Activated naive CD8-positive, alpha-beta T cell treated with anti-CD3 and anti-CD28 coated beads, Interleukin-2, amount 10 ng/mL, durations not matched to agents 7 days and 5 days (primary cell): ENCODE measurements at places on chromosomes 3 and 15. TPM values are rescaled to one million over a fixed set of nuclear protein-coding genes. Genes with fewer than 3 reads are reported as not detected.

SEMA6D gene
- total RNA-seq: not detected

MOBP gene
- total RNA-seq: not detected

PGBD4 gene
- 4.5 TPM for total RNA-seq

B3GNT5 gene
- 0.79 TPM for total RNA-seq

SNTN gene
- total RNA-seq: not detected

CCR3 gene
- 1.3 TPM for total RNA-seq

TMC3 gene
- not detected for total RNA-seq

DNA sequence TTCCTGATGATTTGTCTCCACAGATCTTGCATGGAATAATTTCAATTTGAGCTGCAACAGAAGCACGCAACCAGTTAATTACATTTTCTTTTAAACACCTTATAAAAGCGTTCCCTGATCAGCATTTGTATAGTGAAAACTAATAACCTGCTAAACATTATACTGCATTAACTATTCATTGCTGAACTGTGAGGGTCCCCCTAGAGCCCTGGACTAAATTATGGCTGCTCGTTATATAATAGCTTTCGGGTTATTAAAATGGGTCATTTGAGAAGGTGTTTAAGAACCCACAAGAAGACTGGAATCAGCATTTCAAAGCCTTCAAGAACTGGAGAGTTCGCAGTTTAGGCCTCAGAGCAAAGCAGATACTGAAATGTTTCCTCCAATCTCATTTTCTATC lies 52.9 kb upstream of the ICE2 start:
- no peak overlapping the region for H3K4me3 ChIP-seq
- H3K36me3 ChIP-seq: peaks cover 27% of the 10 kb centered on the region
- H3K27me3 ChIP-seq: no peaks in the 10 kb centered on the region
- DNase-seq: no peak

DNA sequence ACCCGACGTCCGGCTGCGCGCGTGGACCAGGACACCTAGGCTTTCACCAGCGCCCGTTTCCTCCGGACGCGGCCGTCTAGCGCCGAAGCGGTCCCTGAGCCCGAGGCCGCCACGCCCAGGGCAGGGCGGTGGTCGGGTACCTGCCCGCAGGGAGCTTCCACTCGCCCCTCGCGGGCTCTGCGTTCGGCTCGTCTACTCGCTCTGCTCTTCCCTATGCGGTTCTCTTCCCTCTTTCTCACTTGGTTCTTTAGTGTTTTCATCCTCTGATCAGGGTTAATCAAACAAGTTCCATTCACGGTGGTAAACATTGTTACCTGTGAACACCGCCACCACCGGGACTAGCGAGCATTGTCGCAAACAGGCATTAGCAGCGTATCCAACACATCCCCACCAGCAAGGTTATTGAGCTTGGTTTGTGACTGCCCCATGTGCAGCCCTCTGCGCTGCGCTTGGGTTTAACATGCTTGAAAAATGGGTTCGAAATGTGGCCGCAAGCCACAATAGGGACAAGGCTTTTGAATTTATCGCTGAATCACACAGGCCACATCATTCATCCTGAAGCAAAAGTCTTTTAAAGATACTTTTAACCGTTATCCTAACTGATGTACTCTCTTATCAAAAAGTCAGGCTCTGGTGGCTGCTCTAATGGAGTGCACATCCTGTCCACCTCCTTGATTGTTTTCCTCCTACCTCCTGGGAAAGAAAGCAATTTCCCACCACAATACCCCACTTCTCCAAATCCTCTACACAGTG lies 843 bp upstream of the CD47 start:
- H3K4me3 ChIP-seq: peak overlapping the region; percentile 87
- H3K27ac ChIP-seq: peak overlapping the region; percentile 89
- H3K4me1 ChIP-seq: peaks cover 36% of the 10 kb centered on the region

DNA sequence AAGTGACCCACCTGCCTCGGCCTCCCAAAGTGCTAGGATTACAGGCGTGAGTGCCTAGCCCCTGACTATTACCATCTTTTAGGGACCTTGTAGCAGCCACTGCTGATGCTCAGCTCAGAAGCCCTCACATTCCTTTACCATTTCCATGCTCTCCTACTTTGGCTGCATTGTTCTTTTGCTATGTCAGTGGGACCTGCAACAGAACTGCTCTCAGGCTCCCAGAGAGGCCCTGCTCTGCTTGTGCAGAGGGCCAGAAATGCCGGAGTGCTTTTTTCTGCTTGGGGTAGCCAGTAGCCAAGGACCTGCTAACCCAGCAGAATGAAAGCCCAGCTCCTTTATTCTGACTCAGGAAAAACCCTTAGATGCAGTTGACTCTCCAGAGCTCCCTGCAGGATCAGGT lies 18.3 kb upstream of the PROK2 start:
- no peak for DNase-seq
- H3K36me3 ChIP-seq: no peaks in the 10 kb centered on the region
- no peak overlapping the region for H3K4me3 ChIP-seq
- H3K4me1 ChIP-seq: no peaks in the 10 kb centered on the region
- H3K27ac ChIP-seq: no peak overlapping the region

DNA sequence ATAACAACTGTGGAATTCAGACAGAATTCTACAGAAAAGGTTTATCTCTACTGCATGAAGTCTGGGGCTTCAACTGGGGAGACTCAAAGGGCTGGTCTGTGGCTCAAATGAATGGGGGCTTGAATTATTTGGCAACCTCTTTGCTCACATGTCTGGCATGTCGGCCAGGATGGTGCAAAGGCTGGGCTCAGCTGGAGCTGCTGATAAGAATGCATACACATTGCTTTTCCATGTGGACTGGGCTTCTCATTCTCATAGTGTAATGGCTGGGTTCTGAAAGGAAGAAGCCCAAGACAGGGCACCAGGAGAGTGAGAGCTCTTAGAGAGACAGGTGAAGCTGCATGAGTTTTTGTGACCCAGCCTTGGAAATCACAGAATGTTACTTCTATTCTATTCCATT lies 194.3 kb upstream of the SGO1 start:
- no peaks in the 10 kb centered on the region for H3K4me1 ChIP-seq
- DNase-seq: no peak
- H3K27me3 ChIP-seq: no peaks in the 10 kb centered on the region
- no peak overlapping the region for H3K4me3 ChIP-seq
- no peaks in the 10 kb centered on the region for H3K36me3 ChIP-seq

GRCh38 chr15:69424748-69425413 lies 10.7 kb downstream of the KIF23 start:
- H3K4me1 ChIP-seq: no peaks in the 10 kb centered on the region
- H3K36me3 ChIP-seq: peaks cover 45% of the 10 kb centered on the region
- no peak overlapping the region for H3K4me3 ChIP-seq
- H3K27me3 ChIP-seq: no peaks in the 10 kb centered on the region

- no peak overlapping the region for H3K4me3 ChIP-seq
- peaks cover 88% of the 10 kb centered on the region for H3K27me3 ChIP-seq
- H3K36me3 ChIP-seq: no peaks in the 10 kb centered on the region
- H3K4me1 ChIP-seq: peaks cover 7% of the 10 kb centered on the region
Observed at GRCh38 chr3:137764563-137765309, 621 bp downstream of the SOX14 start.

DNA sequence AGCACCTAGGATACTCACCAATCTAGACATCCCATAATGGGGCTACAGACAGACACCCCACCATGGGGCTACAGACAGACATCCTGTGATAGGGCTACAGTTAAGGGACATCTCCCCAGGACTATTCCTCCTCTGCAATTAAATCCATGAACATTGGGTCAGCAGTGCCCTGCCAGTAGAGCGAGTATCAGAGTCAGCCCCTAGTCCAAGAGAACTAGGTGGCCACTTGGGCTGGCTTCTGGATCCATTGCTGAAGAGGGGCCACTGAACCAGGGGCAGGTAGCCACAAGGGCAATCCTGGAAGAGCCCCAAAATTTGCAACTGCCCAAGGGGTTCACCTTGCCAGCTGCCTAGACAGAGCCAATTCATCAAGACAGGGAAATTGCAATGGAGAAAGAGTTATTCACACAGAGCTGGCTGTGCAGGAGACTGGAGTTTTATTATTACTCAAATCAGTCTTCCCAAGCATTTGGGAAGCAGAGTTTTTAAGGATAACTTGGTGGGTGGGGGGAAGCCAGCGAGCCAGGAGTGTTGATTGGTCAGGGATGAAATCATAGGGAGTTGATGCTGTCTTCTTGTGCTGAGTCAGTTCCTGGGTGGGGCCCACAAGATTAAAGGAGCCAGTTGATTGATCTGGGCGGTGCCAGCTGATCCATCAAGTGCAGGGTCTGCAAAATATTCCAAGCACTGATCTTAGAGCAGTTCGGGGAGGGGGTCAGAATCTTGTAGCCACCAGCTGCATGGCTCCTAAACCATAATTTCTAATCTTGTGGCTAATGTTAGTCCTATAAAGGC lies 170.2 kb upstream of the SMAD3 start:
- peaks cover 19% of the 10 kb centered on the region for H3K27me3 ChIP-seq
- peak overlapping the region; percentile 4 for H3K27ac ChIP-seq
- no peak overlapping the region for H3K4me3 ChIP-seq

- no peaks in the 10 kb centered on the region for H3K36me3 ChIP-seq
- no peak overlapping the region for H3K4me3 ChIP-seq
- peaks cover 6% of the 10 kb centered on the region for H3K4me1 ChIP-seq
Observed at GRCh38 chr15:73681856-73682599, 2.2 kb upstream of the CD276 start.

- DNase-seq: no peak
- no peaks in the 10 kb centered on the region for H3K4me1 ChIP-seq
- H3K27me3 ChIP-seq: peaks cover 13% of the 10 kb centered on the region
Observed at GRCh38 chr3:189978753-189979152, 141.9 kb downstream of the P3H2 start.

- no peaks in the 10 kb centered on the region for H3K27me3 ChIP-seq
- H3K4me1 ChIP-seq: no peaks in the 10 kb centered on the region
- H3K27ac ChIP-seq: no peak overlapping the region
- DNase-seq: no peak
Observed at GRCh38 chr3:161989012-161989411, 492.4 kb downstream of the OTOL1 start.

DNA sequence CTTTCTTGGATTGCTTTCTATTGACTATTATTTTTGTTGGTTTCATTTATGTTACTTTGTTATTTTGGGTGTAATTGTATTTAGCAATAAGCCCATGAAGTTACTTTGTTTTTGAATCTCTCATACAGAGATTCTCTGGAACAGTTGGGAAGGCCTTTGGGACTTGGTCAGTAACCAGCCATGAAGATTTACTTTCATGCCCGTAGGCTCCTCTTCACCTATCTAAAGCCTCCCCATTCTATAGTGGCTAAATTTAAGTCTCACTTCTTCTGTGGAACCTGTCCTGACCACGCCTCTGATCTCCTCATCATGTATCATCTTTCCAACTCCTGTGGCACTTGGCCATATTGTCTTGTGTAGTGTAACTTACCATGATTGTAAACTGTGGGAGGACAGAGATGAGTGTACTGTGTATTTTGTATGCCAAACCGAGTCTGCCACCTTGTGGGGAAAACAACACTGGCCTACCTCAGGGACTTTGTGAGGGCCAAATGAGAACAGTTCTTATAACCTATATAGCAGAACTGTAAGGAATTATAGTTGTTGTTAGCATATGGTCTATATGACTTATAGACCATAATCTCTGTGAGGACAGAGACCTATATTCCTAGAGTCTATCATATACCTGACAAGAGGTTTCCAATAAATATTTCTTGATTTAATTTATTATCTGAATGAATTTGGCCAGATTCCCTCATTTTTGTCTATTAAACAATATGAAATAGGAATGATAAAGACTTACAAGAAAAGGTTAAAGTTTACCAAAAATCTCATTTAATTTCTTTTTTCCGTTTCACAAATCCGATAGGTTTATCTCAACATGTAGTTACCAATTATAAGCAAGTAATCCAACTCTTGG lies 75.0 kb downstream of the STARD9 start:
- no peak overlapping the region for H3K4me3 ChIP-seq
- peaks cover 5% of the 10 kb centered on the region for H3K36me3 ChIP-seq
- peak; percentile 48 for DNase-seq
- peaks cover 12% of the 10 kb centered on the region for H3K4me1 ChIP-seq

DNA sequence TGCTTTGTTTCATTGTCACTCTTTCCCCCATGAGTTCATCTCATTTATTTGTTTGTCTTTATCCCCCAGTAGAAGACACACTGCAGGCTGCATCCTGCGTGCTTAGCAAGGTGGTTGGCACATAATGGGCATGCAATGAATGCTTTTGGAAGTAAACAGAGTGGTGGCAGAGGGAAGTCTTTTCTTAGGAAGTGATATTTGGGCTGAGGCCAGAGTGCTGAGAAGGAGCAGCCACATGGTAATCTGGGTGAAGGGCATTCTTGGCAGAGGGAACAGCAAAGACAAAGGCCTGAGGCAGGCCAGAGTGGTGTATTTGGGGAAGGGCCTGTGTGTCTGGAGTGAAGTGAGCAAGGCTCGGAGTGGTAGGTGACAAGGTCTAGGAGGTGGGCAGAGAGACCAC lies 17.7 kb upstream of the ADAMTS7 start:
- no peaks in the 10 kb centered on the region for H3K36me3 ChIP-seq
- no peaks in the 10 kb centered on the region for H3K4me1 ChIP-seq
- H3K27me3 ChIP-seq: peaks cover 18% of the 10 kb centered on the region
- no peak for DNase-seq

GRCh38 chr3:172461530-172462138 lies 13.4 kb upstream of the GHSR start:
- peaks cover 4% of the 10 kb centered on the region for H3K4me1 ChIP-seq
- no peak overlapping the region for H3K27ac ChIP-seq
- peaks cover 5% of the 10 kb centered on the region for H3K27me3 ChIP-seq
- DNase-seq: no peak
